ENCODE measurements at places on chromosomes 6 and 20.
A peak's percentile ranks its signal among the peaks of the same experiment; 100 is the strongest.

- no peak for DNase-seq
These were observed 19.0 kb upstream of the PRND start for GRCh38 chr20:4702562-4703280.

DNA sequence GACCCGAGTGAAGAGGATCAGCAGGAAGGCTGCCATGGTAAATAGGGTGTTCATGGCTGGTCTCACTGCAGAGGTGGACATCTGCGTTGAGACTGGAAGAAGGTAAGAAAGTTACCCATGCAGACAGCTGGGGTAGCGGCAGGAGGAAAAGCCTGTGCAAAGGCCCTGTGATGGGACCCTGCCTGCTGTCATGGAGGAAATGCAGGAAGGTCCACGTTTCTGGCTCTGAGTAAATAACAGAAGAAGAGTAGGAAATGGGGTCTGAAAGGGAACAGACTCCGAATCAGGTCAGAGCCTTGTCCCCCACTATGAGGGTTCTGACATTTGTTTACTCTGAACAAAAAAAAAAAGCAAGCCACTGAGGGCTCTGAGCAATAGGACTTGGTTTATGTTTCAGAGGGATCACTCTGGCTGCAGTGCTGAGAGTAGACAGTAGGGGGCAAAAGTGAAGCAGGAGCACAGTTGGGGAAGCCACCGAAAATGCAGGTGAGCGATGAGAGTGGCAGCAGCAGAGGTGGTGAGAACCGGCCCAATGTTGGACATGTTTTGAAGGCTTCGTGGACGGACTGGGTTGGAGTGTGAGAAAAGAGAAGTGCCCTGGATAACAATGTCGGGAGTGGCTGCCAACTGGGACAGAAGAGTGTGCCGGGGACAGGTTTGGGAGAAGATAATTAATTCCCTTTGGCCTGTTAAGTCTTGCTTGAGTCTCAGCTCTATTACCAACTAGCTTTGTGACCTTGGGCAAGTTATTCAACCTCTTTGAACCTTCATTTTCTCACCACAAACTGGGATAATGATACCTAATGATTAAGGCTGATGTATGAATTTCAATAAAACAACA, 57.9 kb upstream of the MAP7 start:
- peak; percentile 69 for DNase-seq

- no peak for DNase-seq
These were observed 98.3 kb downstream of the EDN3 start for GRCh38 chr20:59398537-59399205.

GRCh38 chr6:149317644-149318571, at the start of gene TAB2:
Gene TAB2 (plus strand): TSS chr6:149317712. CDS start chr6:149369998, 52,286 bp downstream.
- peak; percentile 68 for DNase-seq

GRCh38 chr6:107862383-107862782, 38.3 kb upstream of the SCML4 start:
- DNase-seq: no peak

- DNase-seq: no peak
These were observed 4.6 kb downstream of the HLA-DPB1 start for GRCh38 chr6:33080127-33081089.

DNA sequence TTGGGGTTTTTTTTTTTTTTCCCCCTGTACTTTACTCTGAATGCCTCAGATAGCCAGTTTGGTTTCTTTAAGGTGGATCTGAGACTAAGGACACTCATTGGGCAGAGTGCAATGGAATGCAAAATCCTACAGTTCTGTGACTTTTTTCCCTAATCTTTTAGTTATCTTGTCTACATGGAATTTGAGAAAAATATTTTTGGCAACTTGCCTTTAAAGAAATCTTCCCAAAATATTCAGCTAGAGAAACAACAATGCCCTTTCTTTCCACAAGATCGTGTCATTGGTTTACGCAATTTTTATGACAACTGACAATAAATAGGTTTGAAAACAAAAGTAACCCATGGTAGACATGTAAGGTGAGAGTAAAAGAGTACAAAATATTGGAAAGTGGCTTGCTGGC, 171.7 kb upstream of the LAMP5 start:
- DNase-seq: no peak

DNA sequence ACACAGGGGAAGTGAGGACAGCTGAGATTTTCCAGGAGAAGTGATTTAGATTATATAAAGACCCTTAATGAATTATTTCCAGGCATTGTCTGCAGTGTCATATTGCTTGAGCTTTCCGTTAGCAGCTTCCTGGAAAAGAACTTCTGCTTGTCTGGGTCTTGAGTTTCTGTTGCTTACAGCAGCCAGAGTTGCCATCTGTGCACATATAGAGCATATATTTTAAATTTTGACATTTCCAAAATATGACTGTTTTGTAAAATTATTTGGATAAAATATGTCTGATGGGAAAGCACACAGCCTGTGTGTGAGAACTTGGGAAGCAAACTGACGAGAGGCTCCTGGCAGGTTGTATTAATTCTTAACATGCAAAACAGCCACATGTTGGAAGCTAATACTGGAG, 21.0 kb upstream of the NKX2-2 start:
- DNase-seq: no peak

DNA sequence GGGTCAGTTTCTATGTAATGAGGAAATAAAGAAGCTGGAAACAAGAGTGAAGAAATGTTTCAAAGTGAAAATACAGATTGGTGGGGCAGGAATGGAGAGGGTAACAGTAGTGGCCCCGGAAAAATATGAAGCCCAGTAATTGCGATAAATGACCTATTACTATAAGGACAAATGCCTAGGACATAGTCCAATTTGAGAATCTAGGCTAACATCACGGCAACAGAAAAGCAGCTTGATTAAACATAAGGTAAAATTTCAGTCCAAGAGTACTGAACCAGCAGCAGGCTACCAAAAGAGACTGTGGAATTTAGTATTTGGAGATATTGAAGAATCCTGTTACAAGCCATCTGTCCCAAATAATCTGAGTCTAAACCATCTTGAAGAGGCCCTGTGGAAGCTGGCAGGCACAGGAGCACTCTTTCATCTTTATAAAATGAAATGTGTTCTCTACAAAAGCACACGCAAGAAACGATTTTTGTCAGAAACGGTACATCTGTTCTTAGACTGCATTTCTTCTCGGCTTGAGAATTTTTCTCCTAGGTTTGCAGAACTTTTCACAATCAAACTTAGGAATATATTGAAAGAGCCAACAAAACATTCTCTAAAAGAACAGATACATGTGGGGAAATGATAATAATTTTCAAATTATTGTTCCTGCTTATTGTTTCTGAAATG, 49.3 kb downstream of the ELOVL5 start:
- DNase-seq: no peak

DNA sequence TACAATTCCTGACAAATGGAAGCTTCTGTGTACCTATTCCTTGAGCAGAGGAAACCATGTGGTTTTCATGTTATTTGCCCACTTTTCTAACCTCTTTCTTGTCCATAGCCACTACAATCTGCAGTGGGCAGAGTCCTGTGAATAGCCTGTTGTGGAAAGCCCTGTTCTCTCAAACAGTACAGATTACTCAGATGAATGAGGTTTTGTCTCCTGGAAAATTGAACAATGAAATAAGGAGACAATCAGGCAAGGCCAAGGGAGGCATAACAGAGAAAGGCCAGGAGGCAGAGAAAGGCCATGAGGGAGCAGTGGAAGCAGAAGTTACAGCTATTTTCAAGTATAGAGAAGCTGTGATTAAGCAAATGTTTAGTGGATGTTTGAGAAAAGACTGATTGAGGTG, 189.3 kb downstream of the GRIK2 start:
- DNase-seq: no peak

DNA sequence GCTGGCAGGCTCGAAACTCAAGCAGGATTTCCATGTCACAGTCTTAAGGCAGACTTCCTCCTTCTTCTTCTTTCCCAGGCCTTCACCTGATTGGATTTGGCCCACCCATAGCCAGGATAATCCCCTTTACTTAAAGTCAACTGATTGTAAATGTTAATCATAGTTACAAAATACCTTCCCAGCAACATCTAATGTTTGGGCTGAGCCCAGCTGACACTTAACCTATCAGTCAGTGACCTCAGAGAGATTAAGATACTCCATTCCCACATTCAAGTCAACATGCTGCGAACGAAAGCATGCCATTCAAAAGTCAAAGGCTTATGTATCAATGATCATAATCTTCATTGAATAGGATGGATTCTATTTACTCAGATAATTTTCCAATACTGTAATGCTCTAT, 16.0 kb downstream of the MAP7 start:
- DNase-seq: no peak

DNA sequence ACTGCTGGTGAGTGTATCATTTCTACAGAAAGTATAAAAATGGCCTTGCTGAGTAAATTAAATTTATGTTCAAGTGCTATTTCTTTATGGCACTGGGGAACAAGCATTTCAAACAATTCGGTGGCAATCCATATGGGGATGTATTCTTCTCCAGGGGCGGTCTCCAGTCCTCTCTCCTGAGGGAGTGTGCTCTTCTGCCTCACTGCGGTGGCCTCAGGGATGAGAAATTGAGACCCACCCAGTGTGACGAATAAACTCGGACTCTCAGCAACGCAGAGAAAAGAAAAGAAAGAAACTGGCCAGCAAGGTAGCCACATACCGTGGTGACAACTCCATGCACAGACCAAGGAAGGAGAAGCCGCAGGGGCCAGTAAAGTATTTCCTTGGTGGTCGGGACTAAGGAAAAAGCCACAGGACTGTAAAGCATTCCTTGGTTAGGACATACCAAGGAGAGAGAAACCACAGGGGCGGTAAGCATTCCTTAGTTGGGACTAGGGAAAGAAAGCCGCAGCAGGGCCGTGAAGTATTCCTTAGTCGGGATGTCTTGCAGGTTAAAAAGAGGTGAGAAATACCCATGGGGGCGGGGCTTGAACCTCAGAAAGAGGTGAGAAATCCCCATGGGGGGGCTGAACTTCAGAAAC, 13.6 kb upstream of the GOPC start:
- DNase-seq: no peak

- DNase-seq: no peak
These were observed 237.1 kb upstream of the MOCS1 start for GRCh38 chr6:40171343-40171742.

GRCh38 chr20:2252419-2252997, 43.3 kb upstream of the TGM3 start:
- DNase-seq: no peak

DNA sequence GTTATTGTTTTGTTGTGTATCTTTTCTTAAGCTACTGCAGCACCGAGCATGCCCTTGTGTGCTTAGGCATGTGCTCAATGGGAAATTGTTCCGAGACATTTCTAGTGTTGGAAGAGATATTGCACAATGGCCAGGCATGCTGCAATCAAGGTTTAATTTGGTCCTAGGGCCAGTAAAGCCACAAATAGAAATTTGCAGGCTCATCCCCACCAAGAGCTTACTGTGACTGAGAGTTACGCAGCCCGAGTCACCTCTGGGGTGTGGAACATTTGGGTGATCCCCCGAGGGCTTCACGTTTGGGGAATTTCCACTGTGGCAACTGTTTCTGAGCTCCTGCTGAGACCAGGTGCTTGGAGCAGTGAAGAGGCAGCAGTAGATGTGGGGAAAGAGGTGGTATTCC, 65.8 kb downstream of the ADTRP start:
- no peak for DNase-seq

GRCh38 chr6:44222486-44223318, 693 bp upstream of the SLC29A1 start:
- DNase-seq: no peak

DNA sequence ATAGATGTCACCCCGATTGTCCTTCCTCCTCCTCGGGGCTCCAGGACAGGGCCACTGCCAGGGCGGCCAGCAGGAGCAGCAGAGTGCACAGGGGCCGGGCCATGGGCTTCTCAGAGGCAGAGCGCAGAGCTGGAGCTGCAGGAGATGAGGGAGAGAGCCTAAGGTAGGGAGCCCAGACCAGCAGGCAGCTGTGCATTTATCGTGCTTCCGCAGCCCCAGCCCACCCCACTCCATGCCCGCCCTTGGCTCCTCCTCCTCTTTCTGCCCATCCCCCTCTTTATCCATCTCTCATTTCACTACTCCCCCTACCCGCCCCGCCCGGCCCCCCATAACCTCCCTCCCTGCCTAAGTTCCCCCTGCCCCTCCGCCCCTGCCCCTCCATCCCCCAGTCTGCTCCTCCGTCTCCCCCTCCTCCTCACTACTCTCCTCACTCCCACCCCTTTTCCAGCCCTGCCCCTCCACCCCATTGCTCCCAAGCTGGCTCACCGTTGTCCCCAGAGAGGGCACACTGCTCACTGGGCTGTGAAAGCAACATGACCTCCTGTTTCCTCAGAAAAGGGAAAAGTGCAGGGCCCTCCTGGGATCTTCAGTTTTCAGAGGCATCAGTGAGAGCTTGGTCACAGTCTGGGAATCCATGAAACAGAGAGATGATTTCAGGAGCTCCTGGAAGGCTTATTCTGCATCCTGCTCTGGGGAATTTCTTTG, 25.5 kb upstream of the CST1 start:
- no peak for DNase-seq

DNA sequence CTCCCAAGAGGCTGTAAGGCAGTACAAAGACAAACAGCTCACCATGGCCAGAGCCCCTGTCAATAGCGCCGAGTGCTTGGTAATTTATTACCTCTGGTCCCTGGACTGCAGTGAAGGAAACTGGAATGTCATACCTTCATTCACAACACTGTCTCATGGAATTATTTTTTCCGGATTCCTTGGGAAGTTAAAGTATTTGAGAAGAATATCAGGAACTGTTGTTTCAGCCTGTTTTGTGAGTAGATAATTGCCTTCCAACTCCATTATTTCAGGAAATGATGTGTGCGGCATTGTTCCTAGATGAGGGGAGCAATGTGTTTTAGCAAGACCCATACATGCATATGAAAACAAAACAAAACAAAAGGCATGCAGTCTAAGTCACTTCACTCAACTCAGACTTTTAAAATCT, 64.0 kb downstream of the BLOC1S5 start:
- no peak for DNase-seq

DNA sequence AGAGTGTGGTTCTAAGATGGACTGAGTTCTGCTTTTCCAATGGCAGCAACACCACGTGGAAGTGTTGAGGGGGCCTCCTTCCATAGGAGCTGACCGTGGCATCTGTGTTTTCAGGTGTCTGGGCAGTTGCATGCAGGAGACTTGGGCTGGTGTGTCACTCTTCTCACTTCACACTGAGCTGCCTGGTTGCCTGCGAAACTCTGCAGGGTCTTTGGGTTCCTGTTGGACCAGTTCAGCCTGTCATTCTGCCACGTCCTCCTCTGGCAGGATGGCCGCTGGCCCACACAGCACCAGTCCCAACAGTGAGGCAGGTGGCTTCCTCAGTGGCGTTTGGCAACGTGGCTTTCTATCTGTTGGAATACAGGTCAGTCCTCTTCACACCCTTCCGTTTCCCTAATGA, 16.1 kb upstream of the UNC93A start:
- no peak for DNase-seq

- no peak for DNase-seq
These were observed 26.3 kb upstream of the ZFP64 start for GRCh38 chr20:52217689-52218395.

GRCh38 chr20:17638835-17639407, 43.1 kb downstream of the RRBP1 start:
- DNase-seq: no peak

- no peak for DNase-seq
These were observed 70.3 kb upstream of the HEY2 start for GRCh38 chr6:125679128-125679527.
